ENCODE measurements at places on chromosomes 3 and 15. TPM values are rescaled to one million over a fixed set of nuclear protein-coding genes. Genes with fewer than 3 reads are reported as not detected.

GRCh38 chr15:45181491-45182285, 6.1 kb downstream of the SHF start:
- DNase-seq, result no peak

DNA sequence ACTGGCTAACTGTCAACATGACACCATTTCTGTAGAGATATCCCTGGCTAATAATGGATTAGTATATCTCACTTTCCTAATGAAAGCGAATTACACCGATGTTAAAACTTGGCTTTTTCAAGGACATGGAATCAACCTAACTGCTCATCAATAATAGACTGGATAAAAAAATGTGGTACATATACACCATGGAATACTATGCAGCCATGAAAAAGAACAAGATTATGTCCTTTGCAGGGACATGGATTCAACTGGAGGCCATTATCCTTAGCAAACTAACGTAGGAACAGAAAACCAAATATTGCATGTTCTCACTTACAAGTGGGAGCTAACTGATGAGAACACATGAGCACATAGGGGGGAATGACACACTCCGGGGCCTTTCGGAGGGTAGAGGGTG, 62.6 kb downstream of the ZIC1 start:
- DNase-seq, result no peak

DNA sequence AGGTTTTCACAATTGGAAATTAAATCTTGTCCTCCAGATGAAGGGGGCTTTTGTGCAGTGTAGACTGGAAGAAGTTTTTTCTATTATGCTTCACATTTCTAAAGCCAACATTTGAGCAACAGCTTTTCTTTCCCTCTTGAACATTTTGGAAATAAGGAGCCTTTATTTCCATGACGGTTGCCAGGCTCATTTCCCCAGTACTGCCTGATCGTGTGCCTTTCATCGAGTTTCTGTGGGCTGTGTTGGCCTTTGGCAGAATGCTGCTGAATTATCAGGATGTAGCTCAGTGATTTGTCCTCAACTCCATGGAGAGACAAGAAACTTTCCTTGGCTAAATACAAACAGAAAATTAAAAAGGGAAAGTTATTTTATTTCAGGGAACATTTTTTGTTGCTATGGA, 314.8 kb upstream of the LRRC3B start:
- DNase-seq, result no peak

TRIM69 gene
- total RNA-seq, result 53.9 TPM

BTBD1 gene
- total RNA-seq, result 158 TPM
